ENCODE measurements at places on chromosomes 6 and 20. TPM values are rescaled to one million over a fixed set of nuclear protein-coding genes. Genes with fewer than 3 reads are reported as not detected.

The LHFPL5 gene
- total RNA-seq, result not detected

The SAMD10 gene
- total RNA-seq, result 12.8 TPM

DNA sequence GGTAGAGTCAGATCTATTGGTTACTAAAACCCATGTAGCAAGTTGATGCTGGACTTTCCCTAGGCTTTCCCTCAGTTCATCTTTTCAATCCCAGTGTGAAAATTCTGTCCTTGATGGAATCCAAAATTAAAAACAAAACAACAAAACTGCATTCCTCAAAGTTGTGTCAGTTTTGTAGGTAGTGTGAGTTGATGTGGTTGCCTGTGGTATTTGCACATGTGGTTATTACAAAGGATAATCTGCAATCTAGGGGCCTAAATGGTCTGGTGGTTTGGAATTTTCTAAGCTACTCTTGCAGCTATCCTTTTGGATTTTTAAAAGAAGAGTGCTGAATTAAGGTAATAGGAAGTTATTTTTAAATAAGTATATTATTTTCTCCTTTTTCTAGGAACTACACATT lies 132.2 kb upstream of the SCGN start:
- H3K4me1 ChIP-seq, result peaks cover 3% of the 10 kb centered on the region
- peaks cover 50% of the 10 kb centered on the region for H3K36me3 ChIP-seq
- no peak overlapping the region for H3K4me3 ChIP-seq
- H3K27me3 ChIP-seq, result no peaks in the 10 kb centered on the region
- no peak for DNase-seq

GRCh38 chr6:5499644-5500306 lies 238.5 kb downstream of the FARS2 start:
- H3K27me3 ChIP-seq, result no peaks in the 10 kb centered on the region
- no peaks in the 10 kb centered on the region for H3K36me3 ChIP-seq
- H3K4me3 ChIP-seq, result no peak overlapping the region
- no peak overlapping the region for H3K27ac ChIP-seq

Measured in progenitor cell of endocrine pancreas (in vitro differentiated cells).